ENCODE measurements at places on chromosomes 2 and 18.
A peak's percentile ranks its signal among the peaks of the same experiment; 100 is the strongest.

DNA sequence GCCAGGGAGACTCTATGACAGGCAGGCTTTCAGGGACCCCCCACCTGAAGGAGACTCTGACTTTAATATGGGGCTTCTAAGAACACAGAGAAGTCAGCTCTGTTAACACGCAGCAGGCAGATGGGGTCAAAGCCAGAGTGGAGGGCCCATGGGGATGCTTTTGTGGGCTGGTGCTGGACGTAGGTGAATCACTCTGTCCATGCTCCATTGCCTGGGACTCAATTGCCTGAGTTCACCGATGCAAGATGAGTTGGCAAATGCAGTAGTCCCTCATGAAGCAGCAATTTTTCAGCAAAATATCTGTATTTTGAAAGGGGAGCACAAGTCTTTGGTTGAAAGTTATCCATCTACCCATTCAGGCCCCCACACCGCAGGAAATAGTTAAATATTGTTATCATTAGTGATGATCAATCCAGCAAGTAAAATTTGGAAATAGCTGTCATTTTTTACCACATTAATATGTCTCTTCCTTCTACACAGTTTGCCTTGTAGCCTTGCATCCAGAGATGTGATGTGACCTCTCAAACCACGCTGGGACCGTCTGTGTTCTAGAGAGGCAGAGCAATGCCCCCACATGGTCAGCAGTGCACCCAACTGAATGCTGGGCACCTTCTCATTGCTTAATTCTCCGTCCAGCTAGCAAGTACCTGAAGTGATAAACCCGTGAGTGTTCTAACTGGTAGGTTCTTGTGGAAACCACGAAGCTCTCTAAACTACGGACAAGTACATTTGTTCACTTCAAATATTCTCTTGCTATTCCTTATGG, 34.8 kb upstream of the FAM110C start:
- DNase-seq: no peak

- DNase-seq: no peak
These were observed 46.4 kb upstream of the MTCL1 start for GRCh38 chr18:8658858-8659485.

DNA sequence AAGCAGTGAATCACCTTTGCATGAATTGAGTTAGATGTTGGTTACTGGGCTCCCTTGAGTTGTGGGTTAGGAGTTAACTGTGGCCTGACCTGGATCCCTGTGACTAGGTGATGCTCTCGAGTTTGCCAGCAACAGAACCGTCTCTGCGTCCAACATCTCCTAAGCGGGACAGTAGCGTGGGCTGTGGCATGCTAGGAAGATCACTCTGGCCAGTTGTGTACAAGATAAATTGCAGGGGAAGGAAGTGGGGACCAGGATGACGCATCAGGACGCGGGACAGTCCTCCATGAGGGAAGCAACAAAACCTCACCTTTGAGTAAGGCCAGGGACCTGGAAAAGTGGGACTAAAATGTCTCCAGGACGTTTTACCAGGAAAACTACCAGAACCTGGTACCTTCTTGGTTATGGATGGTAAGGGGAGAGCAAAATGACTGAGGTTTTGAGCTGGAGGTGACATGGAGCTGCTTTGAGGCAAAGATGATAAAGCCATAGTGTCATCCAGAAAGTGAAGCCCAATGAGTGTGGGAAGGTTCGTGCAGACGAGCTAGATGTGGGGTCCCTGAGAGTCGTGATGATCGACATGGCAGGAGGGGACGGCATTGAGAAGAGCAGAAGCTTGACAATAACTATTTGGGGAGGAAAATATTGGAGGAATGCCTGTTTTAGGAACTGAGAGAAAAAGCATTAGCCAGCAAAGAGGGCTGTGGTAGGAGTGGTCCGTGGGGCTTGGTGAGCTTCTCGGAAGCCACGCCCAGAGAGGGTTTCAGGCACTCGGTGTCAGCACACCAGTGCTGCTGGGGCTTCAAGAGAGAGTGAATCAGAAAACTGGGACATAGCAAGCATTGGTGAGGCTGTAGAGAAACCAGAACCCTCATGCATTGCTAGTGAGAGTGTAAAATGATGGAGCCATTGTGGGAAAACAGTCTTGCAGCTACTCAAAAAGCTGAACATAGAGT, 95.1 kb downstream of the SMAD7 start:
- DNase-seq: no peak

DNA sequence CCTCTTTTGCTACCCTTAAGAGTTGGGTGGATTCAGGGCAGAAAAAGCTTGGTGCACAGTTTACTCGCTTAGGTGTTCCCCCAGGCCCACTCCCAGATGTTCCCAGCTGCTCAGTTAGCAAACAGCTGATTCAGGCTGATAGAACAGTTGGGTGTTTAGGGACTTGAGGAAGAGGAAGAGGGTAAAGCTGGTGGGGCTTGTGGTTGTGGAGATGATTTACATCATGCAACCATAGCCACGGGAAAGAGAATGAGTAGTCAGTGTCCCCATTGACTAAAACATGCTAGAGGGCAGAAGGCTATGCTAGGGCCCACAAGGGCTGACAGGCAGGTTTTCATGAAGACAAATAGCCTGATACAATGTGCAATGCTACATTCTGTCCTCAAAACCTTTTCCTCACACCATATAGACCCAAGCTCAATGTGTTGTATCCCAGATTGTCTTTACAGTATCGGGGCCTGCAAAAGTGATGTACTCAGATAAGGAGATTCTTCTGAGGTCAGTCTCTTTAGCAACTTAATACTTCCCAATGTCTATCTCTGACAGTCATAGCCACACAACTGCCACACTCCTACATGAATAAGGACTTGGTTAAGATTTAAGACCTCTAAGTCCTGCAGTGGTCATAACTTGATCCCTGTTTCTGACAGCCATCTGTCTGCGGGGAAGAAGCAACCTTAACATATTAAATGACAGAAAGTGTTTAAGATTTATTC, 15.6 kb downstream of the COLEC12 start:
- peak; percentile 73 for DNase-seq

DNA sequence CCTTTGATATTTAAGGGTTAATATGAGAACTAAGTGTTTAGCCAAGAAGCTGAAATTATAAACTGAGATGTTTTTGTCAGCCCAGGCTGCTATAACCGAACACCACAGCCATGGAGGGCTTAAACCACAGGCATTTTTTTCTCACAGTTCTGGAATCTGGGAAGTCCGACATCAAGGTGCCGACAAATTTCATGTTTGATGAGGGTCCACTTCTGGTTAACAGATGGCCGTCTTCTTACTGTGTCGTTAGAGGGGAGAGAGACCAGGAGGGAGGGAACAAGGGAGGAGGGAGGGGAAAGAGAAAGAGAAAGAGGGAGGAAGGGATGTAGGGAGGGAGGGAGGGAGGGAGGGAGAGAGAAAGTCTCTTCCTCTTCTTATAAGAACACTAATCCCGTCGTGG, 6.5 kb upstream of the CNDP2 start:
- no peak for DNase-seq

GRCh38 chr2:198710562-198710961, 747.2 kb downstream of the SATB2 start:
- DNase-seq: no peak

DNA sequence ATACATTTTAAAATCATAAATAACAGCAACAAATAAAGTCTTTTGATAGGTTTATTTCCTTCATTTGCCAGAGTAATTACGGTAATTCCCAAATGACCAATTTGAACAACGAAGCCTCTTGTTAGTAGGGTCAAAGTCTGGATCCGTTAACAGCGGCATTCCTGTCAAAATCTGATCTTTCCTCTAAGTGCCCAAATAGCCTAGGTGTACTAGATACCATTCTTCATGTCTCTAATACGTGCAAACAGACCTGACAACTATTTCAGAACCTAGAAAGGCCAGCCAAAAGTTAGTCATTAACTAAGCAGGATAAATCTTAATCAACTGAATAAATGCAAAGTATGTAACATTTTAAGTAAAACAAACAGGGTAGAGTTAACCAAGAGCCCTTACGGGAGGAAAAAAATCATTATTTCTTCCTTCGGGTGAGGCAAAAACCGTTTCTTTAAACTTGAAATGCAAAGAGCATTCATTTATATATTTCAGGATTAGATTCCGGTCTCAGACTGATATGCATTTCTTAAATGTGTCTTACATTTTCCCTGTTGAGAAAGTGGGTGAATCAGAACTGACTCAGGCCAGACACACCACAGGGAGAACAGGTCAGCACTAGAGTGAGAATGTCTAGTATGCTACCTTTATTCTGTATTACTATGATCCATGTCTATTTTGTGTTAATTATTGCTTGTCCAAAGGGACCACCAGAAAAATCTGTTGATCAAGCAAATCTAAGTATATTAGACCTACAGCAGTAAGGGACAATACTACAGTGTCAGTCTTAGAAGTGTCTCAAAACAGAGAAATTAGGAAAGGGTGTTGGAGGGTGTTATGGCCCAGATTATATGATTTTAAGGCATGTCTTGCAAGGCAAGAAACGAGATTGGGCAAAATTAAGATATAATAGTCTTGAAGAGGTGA, 141.5 kb upstream of the NDUFV2 start:
- DNase-seq: no peak

GRCh38 chr18:42860011-42860410, 255.5 kb downstream of the RIT2 start:
- DNase-seq: no peak

DNA sequence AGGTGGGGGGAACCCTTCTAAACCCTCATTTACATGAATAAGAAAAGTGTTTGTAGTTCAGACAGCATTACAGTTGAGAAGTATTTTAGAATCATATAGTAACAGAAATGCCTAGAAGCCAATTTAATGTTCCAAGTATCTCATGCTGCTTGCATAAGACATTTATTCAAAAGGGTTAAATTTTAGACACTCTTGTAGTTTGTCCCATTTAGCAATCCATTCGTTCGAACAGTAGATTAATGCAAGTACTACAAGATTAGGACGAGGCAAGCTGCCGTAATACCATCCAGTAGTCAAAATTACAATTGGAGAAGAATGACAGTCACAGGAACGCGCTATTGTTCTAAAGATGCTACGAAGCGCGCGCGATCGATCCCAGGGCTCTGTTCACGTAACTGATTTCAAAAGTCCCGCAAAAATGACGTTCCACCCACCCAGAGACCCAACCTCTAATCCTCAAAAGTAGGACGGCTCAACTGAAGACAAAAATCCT, 1.2 kb downstream of the TMEM237 start:
- DNase-seq: no peak

GRCh38 chr2:191740759-191741158, 62.8 kb downstream of the NABP1 start:
- no peak for DNase-seq

GRCh38 chr2:201128933-201129505, 13.1 kb downstream of the CFLAR start:
- peak; percentile 45 for DNase-seq

- DNase-seq: peak; percentile 96
These were observed 7.9 kb downstream of the CABLES1 start for GRCh38 chr18:23143016-23143814.

DNA sequence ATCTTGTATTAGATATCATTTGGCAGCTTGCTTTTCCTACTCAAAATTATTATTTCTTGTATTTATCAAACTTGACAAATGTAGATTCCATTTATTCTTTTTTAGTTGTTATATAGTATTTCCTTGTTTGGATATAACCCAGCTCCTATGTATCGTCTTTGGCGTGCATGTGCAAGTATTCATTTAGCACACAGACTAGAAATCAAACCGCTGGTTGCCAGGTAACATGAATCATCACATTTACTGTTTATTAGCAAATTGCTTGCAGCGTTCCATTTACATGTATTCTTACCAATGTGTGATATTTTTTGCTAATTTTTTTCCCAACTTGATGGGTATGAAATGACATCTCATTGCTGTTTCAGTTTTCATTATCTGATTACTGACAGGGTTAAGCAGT, 2089.7 kb upstream of the CELF4 start:
- DNase-seq: no peak

DNA sequence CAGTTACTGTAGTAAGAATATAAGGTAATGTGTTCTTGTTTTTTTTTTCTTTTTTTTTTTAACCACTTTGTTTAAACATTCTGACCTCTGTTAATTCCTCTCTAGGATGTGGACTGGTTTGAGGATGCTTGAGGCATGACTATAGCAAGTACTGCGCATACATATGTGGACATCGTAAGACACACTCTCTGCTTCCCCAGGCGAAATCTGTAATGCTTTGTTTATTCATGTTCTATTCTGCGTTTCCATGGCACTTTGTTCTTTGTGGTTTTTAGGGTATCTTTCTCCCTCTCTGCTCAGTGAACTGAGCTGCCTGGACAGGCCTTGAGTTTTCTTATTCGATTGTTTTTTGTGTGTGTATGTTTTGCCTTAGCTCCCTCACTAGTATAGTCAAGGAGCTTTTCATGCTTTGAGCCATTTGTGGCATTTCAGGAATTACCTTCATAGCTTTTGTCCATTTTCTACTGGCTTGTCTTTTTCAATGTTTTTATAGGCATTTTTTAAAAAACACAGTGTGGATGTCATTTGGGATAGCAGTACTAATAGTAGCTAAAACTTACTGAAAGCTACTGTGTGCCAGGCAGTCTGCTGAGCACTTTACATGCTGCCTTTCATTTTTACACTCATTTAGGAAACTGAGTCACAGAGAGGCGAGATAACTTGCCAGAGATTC, 1.9 kb upstream of the SH3BP4 start:
- no peak for DNase-seq

GRCh38 chr18:54904581-54904980, 54.7 kb downstream of the CCDC68 start:
- no peak for DNase-seq

GRCh38 chr2:113677330-113677729, 50.3 kb downstream of the RABL2A start:
- DNase-seq: no peak

DNA sequence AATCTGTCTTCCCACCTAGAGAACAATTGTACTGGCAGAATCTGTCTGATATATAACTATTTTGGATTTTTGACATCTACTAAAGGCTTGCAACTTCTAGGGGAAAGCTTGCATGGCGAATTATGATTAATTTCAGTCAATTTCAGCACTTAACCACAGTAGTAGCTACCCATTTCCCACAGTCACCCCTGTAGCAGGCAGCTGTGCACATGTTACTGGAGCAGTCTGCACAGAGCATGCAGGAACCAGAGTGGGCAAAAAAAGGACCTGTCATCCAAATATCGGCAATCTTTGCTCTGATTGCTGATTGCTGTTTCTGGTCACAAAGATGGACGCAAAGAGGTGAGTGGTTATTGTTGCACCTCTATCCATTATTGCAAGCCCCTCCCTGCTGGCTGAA, 473.3 kb downstream of the SPAG16 start:
- DNase-seq: no peak

- DNase-seq: peak; percentile 19
These were observed 29.0 kb downstream of the SESTD1 start for GRCh38 chr2:179235463-179236108.

DNA sequence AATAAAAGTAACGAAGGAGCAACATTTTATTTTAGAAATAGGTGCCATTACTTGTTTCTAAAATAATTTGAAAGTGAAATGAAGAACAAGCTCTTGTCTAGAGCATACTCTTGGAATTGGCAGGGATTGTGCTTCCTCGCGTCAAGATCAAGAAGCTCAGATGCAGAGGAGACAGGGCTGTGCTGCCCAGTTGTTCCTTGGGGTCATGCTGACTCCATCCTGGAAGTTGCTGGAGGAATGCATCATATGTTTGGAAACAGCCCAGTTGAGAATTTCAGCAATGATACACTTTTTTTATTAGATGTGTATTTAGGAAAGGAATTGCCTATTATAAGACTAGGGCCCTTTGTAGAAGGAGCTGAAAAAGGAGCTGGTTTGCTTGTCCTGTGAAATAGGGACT, 17.2 kb downstream of the LTBP1 start:
- DNase-seq: no peak

Data from HL-60 (cell line).